ENCODE measurements at places on chromosomes 12 and 14.

DNA sequence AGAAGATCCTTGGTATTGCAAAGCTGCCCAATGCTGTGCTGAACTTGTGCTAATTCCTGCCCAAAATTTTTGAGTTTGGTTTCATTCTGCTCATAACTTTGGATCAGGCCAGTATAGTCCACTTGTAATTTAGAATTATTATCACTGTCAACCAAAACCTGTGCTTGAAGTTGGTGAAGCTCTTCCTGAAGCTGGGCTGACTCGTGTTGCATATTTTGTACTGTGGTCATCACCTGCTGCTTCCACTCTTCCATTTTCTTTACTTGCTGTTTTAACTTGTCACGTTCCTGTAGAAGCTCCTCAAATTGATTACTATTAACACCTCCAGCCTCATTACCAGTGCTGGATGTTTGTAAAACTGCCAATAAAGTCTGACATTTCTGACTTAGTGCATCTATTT is 35.8 kb downstream of the TRIP11 start:
- no peak for DNase-seq

GRCh38 chr14:92386637-92387036 is 63.7 kb downstream of the SLC24A4 start:
- DNase-seq = no peak

GRCh38 chr12:79367032-79367589 is 323.7 kb downstream of the PAWR start:
- no peak for DNase-seq

DNA sequence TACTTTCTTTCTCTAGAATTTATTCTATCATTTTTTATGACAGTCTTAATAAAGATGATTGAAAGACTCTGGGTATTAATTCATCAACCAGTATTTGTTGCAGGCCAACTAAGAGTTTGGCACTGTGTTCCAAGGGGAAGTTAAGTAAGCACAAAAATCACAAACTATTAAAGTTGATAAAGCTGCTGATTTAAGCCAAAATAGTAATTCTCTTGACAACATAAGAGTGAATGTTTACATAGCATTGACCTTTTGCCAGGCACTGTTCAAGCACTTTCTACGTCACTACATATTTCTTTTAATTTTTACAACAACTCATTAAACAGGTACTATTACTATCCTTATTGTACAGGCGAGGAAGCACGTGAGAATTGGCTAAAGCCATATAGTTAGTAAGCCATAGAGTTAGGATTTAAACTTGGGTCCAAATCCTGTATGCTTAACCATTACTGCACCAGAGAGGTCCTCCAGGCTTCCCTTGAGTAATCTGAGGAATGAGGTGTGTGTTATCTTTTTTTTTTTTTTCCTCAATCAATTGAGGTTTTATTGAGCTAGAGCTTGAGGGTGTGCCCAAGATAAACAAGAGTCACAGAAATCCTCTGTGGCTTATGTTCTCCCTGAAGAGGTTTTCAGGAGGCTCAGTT is 1009.6 kb downstream of the DIO2 start:
- no peak for DNase-seq

DNA sequence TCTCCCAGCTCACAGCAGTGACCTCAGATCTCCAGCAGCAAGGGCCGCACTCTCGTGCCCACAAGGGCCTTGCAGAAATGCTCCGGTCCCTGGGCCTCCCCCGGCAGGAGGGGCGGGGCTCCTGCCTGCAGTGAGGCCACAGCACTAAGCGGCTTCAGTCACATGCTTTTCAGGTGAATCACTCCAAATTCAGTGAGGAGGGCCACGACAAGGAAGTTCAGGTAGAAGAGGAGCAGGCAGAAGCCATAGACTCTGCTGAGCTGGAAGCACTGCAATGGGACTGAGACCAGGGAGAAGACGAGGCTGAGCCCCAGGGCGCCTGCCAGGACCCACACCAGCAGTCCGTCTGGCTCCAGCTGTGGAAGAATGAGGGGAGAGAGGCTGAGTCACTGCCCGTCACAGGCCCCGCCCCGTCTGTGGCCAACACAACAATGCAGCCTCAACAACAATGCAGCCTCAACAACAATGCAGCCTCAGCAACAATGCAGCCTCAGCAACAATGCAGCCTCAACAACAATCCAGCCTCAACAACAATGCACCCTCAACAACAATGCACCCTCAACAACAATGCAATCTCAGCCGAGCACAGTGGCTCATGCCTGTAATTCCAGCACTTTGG is 35.2 kb downstream of the SLC8B1 start:
- DNase-seq = peak; percentile 79

GRCh38 chr12:98725476-98726247 is 80.6 kb downstream of the APAF1 start:
- no peak for DNase-seq

All from left ventricle myocardium superior (tissue), 1 donor.